ENCODE measurements at places on chromosomes 11 and 22.

- DNase-seq = no peak
- H3K4me1 ChIP-seq = no peaks in the 10 kb centered on the region
- no peak overlapping the region for H3K4me3 ChIP-seq
- H3K36me3 ChIP-seq = no peaks in the 10 kb centered on the region
- no peak overlapping the region for H3K27ac ChIP-seq
These were observed 280.5 kb downstream of the DDX10 start for GRCh38 chr11:108945341-108945740.

DNA sequence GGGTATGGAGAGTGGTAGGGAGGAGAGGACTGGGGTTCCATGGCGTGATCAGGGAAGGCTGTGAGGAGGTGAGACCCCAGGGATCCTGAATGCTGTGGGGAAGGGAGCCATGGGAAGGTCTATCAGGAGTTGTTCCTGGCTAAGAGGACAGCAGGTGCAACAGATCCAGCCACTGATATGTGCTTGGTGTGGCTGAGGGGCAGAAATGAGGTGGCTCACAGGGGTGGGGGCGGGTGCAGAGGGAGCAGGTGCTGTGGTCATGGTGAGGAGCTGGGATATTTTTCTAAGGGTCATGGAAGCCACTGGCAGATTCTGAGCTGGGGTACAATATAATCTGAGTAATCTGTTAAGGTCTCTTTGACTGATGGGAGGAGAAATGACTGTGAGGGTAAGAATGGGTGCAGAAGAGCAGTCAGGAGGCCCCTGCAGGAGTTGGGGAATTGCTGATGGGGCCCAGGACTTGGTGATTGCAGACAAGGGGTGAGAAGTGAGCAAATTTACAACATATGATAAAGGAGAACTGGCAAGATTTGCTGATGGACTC is 31.3 kb upstream of the DMC1 start:
- no peaks in the 10 kb centered on the region for H3K27me3 ChIP-seq
- H3K27ac ChIP-seq = no peak overlapping the region
- no peak overlapping the region for H3K4me3 ChIP-seq
- no peak for DNase-seq

GRCh38 chr11:30196400-30197206 is 34.2 kb upstream of the FSHB start:
- H3K27me3 ChIP-seq = no peaks in the 10 kb centered on the region
- H3K4me1 ChIP-seq = no peaks in the 10 kb centered on the region
- H3K36me3 ChIP-seq = no peaks in the 10 kb centered on the region

DNA sequence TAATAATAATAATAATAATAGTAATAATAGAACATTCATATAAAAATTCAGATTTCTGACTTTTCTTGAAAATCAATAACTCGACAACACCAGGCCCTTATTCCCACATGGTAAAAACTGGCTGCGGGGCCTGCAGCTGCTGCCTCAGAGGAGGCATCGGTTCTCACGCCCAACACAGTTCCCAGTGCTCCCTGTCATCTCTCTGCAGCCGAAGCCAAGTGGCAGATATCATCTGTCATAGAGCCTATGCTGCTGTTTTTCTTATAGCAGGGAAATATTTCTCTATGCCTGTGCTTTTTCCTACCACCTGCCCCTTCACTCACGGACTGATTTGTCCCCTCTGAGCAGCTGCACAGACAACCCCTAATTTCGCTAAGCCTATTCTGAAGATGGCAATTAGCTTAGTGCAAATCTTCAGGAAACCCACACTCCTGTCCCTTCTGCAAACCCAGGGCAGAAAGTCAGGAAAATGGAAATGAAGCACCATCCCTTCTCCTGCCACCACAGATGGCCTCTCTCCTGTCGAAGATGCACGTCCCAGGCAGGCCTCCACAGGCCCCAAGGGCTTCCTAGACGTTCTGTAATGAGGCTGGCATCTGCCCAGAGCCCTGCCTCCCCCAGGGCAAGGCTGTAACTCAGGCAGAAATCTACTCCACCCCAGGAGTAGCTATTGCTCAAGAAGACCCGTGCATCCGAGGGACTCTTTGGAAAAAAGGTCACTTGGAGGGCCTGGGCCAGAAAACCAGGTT is 66.7 kb downstream of the SYN3 start:
- H3K27ac ChIP-seq = no peak overlapping the region
- DNase-seq = peak; percentile 12
- H3K4me1 ChIP-seq = no peaks in the 10 kb centered on the region

- DNase-seq = no peak
- no peak overlapping the region for H3K27ac ChIP-seq
- H3K4me3 ChIP-seq = no peak overlapping the region
- H3K27me3 ChIP-seq = peaks cover 3% of the 10 kb centered on the region
- H3K36me3 ChIP-seq = no peaks in the 10 kb centered on the region
These were observed 20.8 kb upstream of the ARRB1 start for GRCh38 chr11:75371949-75372876.

Measured in fibroblast of lung (primary cell).